ENCODE measurements at places on chromosomes 6 and 20.

DNA sequence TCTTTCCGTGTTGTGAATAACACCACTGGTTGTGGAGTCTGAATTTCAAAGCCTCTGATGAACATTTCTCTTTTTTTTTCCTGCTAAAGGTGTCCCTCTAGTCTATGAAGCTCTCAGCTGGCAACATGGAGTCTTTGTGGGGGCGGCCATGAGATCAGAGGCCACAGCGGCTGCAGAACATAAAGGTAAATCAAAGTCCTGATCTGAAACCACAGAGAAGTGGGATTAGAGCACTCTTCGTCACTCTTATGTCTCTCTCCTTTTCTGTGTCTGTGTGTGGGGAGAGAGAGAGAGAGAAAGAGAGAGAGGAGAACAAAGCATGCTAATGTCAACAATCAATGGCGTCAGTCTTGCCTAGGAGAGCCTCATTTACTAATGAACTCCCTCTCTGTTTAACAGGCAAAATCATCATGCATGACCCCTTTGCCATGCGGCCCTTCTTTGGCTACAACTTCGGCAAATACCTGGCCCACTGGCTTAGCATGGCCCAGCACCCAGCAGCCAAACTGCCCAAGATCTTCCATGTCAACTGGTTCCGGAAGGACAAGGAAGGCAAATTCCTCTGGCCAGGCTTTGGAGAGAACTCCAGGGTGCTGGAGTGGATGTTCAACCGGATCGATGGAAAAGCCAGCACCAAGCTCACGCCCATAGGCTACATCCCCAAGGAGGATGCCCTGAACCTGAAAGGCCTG, 4.2 kb downstream of the PCK1 start:
- no peak for DNase-seq

GRCh38 chr6:164692772-164693510, 616.5 kb downstream of the C6orf118 start:
- DNase-seq: no peak

DNA sequence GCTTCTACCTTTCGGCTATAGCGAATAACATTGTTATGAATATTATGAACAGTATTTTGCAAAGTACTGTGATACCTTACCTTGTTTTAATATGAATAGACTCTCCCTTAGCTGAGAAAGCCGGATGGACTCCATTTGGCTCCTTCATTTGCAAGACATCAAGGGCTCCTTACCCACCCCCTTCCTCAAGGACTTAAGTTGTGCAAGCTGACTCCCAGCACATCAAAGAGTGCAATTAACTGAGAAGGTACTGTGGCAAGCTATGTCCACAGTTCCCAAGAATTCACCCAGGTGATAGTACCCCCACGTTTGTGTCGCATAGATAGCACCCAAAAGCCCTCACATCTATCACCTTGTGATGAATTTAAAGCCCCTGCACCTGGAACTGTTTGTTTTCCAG, 11.2 kb downstream of the CST5 start:
- DNase-seq: no peak

- no peak for DNase-seq
Observed at GRCh38 chr20:2289475-2289874, 6.3 kb upstream of the TGM3 start.

GRCh38 chr6:75376347-75377024, 91.9 kb upstream of the TMEM30A start:
- DNase-seq: no peak

DNA sequence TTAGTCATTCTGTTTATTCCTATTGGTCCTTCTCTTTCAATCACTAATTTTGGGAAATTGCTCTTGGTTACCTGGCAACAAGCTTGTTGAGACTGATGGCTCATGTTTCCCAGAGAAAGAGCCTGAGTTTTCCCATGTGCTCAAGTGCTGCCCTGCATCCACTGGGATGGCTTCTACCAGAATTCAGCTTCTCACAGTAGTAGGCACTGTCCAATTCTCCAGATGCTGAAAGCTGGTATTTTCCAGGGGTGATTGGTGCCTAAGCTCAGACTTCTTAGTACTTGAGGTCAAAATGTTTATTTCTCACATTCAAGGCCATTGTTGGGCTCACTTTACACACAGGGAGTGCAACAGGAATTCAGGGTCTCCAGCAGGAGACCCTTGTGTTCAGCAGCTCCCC, 29.1 kb upstream of the SLC2A12 start:
- DNase-seq: no peak

DNA sequence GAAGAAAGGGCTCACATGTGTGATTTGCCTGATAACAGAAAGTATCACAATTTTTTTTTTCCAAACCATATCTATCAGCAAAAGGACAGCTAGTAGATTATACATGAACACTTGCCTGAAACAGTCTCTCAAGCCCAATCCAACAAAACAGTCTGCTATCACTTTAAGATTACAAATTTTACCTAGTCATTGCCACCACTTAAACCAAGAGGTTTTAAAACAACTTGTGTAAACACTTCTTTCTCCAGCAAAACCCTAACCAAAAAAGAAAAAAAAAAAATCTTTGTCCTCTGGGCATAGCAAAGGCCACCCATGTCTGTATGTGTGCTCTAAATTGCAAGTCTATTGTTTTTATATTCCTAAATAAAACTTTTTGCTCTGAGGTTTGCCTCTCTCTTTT, 1568.4 kb downstream of the GRIK2 start:
- DNase-seq: no peak

- DNase-seq: no peak
Observed at GRCh38 chr6:2976060-2976459, 4.7 kb upstream of the SERPINB6 start.

DNA sequence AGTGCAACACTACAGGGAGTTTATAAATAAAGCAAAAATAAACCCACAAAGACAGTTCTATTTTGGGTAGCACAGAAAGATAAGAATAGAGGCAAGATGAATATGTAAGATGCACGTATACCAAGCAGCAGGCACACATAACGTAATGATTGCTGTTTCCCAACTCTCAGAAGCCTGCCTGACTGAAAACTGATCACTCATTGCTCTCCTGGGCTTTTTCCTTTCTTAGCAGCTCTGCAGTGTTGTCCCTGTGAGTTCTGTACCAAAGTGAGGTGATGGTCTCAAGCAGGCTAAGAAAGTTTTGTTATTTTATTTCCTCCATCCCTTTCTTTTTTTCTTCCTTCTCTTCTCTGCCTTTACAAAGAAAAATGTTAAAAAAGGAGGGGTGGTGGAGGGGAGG, 522.0 kb upstream of the MAN1A1 start:
- DNase-seq: no peak

DNA sequence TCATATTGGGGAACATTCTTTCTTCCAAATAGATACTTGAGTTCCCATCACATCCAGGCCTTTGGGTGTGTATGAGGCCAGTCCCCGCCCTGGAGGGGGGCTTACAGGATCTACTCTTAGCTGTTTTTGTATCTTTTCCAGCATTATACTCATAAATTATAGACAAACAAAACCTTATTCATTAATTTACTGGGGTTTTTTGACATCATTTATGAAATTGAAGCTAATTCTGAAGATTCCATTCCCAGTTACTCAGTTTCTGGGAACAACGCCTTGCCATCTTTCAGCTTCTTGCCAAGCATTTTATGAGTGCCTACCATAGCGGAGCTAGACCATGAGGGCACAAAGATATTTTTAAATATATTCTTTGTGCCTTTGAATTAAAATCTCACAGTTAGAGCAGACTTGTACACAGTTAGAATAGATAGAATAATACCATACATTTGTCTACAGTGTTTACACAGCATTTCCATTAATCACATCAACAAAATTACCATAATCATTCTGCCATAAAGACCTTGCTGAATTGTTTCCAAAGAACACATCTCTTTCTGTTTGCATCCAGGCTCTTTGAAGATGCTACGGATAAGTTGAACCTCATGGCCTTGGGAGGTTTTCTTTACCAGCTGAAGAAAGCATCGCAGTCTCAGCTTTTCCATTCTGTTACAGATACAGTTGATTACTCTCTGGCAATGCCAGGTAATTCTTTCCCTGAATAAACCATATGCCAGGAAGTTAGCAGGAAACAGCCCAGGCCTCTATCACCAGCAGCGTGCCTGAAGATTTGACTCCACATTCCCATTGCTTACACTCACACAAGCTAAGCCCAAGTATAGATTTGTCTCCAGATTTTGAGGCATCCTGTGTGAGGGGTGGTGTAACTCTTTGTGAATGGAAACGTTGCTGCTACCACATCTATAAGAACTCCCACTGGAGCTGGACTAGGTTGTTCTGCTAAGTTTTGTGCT, 75.4 kb upstream of the PBOV1 start:
- no peak for DNase-seq

DNA sequence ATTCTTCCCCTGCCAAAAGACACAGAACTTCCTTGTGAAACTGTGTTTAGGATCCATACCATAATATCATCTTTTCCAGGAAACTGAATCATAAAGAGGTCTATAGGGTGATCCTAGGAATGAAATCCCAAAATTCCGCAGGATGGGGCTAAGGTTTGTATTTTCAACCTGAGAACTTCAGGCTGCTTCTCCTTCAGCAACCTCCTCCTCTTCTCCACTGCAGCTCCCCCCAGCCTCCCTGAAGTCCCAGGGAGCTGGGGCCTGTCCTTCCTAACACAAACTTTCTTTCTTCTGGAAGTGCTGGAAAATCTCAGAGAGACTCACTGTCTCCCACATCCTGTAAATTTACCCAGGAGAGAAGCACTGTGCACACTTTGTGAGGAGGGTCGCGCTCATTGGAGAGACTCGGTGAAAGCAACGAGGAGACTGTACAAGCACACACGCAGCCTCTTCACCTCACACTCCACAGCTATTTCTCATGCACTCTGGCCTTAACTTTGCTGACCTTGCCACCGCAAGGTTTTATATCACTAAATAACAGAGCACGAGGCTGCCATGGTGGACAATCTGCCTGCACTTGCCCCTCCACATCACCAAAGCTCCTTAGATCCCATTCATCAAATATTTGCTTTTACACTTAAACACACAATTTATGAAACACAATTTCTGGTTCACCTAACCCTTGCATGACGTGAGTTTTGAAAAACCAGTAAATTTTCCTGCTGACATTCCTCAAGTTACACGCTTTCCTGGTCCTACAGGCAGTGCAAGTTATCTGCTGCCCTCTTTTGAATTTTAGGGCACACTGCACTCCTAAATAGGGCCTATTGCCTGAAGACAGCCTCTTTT, 14.3 kb downstream of the ID4 start:
- no peak for DNase-seq

DNA sequence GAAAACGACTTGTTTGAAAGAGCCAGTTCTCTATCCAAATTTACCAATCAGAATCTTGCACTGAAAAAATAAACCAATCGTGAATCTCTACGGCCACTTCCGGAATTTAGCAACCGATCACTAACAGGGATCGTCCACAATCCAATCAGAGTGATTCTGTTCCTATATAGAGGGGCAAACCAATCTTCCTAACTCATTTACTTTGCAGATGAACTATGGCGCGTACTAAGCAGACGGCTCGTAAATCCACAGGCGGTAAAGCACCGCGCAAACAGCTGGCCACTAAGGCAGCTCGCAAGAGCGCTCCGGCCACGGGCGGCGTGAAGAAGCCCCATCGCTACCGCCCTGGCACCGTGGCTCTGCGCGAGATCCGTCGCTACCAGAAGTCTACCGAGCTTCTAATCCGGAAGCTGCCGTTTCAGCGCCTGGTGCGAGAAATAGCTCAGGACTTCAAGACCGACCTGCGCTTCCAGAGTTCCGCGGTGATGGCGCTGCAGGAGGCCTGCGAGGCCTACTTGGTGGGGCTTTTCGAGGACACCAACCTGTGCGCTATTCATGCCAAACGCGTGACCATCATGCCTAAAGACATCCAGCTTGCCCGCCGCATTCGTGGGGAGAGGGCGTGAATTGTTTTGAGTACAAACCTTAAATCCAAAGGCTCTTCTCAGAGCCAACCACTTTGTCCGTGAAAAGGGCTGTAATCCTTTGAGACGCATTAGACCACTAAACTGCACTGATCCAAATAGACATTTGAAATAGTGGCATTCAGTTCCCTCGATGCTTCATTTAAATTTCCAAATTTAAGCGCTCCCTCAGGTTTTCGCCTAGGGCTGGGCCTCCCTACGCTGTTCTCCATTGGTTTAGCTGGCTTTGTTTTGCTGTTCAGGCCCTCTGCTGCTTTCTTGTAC, 138.0 kb downstream of the HFE start:
- DNase-seq: no peak

GRCh38 chr6:163828038-163828795, 413.7 kb downstream of the QKI start:
- no peak for DNase-seq

DNA sequence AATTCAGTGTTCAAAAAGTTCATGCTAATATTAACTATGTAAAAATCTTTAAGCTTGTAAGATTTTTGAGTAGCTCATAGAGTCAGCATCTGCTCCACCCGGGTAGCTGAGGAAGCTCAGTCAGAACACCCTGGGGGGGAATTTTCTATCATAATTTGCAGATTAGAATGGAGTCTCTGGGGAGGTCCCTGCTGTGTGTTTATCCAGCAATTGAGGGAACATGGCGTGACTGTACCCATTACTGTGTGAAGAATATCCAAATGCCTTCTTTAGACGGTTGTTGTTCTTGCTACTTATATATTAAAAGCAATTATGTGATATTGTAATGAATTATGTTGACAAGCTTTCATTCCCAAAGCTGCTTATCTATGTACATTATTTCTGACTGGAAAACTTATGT, 64.8 kb downstream of the AIG1 start:
- no peak for DNase-seq

DNA sequence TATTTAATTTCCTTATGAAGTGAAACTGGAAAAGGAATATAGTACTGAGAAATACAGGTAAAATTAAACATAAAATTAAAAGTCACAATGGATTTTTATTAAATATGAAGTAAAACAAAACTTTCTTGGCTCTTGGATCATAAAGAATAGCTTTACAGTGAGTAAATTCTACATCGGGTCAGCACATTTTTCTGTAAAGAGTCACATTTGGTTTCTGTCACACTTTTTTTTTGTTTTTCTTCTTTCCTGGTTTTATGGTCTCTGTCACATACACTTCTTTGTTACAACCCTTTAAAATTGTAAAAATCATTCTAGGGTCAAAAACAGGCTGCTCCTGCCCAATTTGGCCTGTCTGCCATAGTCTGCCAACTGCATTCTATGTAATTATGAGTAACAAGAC, 254.4 kb upstream of the POU3F2 start:
- DNase-seq: no peak

DNA sequence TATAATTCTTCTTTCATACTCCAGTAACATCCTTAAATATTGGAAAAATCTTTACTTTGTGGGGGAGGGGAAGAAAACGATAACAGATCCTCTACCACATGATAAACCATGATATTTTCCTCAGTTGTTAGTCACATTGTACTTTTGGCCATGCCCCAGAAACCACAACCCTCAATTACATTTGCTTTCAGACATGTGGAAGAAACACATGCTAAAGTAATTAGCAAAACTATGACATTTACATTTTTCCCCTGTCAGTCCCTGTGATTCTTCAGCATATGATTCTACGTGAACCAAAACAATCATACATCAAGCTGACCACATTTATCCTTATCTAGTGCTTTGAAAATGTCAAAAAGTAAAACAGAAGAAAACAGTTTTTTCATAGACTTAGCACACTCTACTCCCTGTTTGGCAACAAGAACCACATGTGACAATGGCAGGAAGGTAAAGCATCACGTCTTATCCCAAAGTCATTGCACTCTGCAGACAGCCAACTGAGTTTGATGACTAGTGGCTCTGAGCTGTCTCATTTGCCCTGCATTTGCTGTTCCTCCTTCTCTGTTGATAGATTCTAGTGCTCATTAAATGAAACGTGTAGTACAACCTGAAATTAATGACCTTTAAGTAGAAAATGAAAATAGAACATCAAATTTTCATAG, 505.8 kb upstream of the MARCKS start:
- no peak for DNase-seq

- DNase-seq: no peak
Observed at GRCh38 chr20:50664254-50664653, 27.1 kb downstream of the RIPOR3 start.

- DNase-seq: no peak
Observed at GRCh38 chr6:47261191-47261590, 48.5 kb downstream of the TNFRSF21 start.

Data from effector memory CD8-positive, alpha-beta T cell (primary cell).